ENCODE measurements at places on chromosomes 13 and 19. TPM values are rescaled to one million over a fixed set of nuclear protein-coding genes. Genes with fewer than 3 reads are reported as not detected.

COL5A3 gene
- total RNA-seq, result not detected

EPSTI1 gene
- total RNA-seq, result 11.8 TPM

FAM83E gene
- total RNA-seq, result 1.6 TPM

CHAF1A gene
- total RNA-seq, result 15.3 TPM

CBARP gene
- 29.1 TPM for total RNA-seq

ZNF560 gene
- total RNA-seq, result 0.80 TPM

C19orf73 gene
- total RNA-seq, result 12.5 TPM

SERP2 gene
- 8.6 TPM for total RNA-seq

POP4 gene
- total RNA-seq, result 60.6 TPM

IZUMO2 gene
- total RNA-seq, result not detected

DNA sequence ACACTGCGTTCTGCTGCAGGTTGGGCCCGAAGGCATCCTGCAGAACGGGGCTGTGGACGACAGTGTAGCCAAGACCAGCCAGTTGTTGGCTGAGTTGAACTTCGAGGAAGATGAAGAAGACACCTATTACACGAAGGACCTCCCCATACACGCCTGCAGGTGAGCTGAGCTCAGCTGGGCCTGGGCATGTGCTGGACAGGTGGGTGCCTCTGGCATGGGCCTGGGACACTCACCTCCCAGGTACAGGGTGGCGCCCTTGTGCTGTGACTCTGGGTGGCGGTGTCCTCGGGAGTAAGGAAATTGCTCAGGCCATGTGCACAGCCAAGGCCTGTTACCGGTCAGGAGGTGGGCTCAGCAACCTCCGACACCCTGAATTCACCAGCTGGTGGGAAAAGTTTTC, 14.2 kb downstream of the UPF1 start:
- no peak for DNase-seq
- no peak overlapping the region for H3K27ac ChIP-seq
- peaks cover 4% of the 10 kb centered on the region for H3K4me1 ChIP-seq
- no peak overlapping the region for H3K4me3 ChIP-seq
- H3K36me3 ChIP-seq, result peaks cover 14% of the 10 kb centered on the region

- peak; percentile 89 for DNase-seq
- H3K4me3 ChIP-seq, result no peak within 1 kb of the TSS
- peaks cover 6% of the 10 kb centered on the region for H3K4me1 ChIP-seq
- H3K27ac ChIP-seq, result no peak within 1 kb of the TSS
These were observed at the start of gene PODNL1 for GRCh38 chr19:13938301-13939064. PODNL1 (minus strand) TSS chr19:13938417; CDS start chr19:13938181, 236 bp downstream.

DNA sequence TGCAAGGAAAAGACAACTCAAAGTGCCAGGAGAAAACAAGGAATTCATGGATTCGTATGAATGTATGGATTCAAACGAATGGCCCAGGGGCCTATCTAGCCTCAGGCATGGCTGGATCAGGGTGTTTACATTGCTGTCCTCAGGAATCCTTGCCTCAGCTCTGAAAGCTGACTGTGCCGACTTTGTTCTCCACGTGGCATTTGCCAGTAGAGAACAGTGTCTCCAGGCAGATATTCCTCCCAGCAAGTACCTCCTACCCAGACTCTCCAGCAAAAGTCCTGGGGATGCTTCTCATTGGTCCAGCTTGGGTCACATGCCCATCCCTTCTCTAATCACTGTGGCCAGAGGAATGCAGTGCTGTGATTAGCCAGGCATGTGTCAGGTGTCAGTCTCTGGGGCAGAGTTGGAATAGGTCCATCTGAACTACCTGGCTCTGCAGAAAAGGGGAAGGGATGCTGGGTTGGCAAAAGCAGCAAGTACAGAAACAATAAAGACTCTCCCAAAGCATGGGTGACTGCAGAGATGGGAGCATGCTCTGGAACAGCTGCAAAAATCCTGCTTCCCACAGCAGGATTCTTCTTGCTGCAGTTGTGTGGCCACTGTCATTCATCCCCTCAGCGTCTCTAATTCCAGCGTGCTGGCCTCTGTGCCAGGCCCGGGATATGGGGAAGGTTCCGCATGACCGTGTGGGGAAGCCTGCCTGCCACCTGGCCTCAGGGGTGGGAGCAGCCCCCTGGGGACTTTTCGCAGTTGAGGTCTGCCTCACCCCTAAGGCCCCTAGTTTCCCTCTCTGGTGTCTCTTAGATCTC, 30.0 kb downstream of the CCNE1 start:
- no peaks in the 10 kb centered on the region for H3K27me3 ChIP-seq
- no peak overlapping the region for H3K27ac ChIP-seq
- peak; percentile 38 for DNase-seq
- H3K4me1 ChIP-seq, result peaks cover 11% of the 10 kb centered on the region
- no peaks in the 10 kb centered on the region for H3K36me3 ChIP-seq

- H3K27me3 ChIP-seq, result peaks cover 3% of the 10 kb centered on the region
- no peak within 1 kb of the TSS for H3K27ac ChIP-seq
- H3K36me3 ChIP-seq, result no peaks in the 10 kb centered on the region
- peak; percentile 77 for DNase-seq
- no peaks in the 10 kb centered on the region for H3K4me1 ChIP-seq
- H3K4me3 ChIP-seq, result peak within 1 kb of the TSS; percentile 76
These were observed at the start of gene ABCC4 for GRCh38 chr13:95301183-95301967. ABCC4 (minus strand) TSS chr13:95301451; CDS start chr13:95301314, 137 bp downstream.

- H3K36me3 ChIP-seq, result no peaks in the 10 kb centered on the region
- no peak overlapping the region for H3K4me3 ChIP-seq
- H3K27ac ChIP-seq, result no peak overlapping the region
- no peak for DNase-seq
These were observed 22.8 kb upstream of the CD70 start for GRCh38 chr19:6613711-6614110.

GRCh38 chr13:109384491-109385241, 401.7 kb downstream of the IRS2 start:
- H3K4me3 ChIP-seq, result no peak overlapping the region
- H3K27me3 ChIP-seq, result no peaks in the 10 kb centered on the region
- no peaks in the 10 kb centered on the region for H3K36me3 ChIP-seq
- H3K4me1 ChIP-seq, result no peaks in the 10 kb centered on the region
- no peak overlapping the region for H3K27ac ChIP-seq

- no peaks in the 10 kb centered on the region for H3K36me3 ChIP-seq
- no peaks in the 10 kb centered on the region for H3K27me3 ChIP-seq
- no peak overlapping the region for H3K4me3 ChIP-seq
- peak; percentile 23 for DNase-seq
- H3K4me1 ChIP-seq, result peaks cover 7% of the 10 kb centered on the region
These were observed 213.1 kb upstream of the TMTC4 start for GRCh38 chr13:100887729-100888151.

GRCh38 chr19:30071871-30072270, 129.8 kb downstream of the URI1 start:
- no peaks in the 10 kb centered on the region for H3K27me3 ChIP-seq
- no peak overlapping the region for H3K4me3 ChIP-seq
- no peak overlapping the region for H3K27ac ChIP-seq
- no peaks in the 10 kb centered on the region for H3K4me1 ChIP-seq

GRCh38 chr19:33604651-33605050, 17.1 kb upstream of the CHST8 start:
- DNase-seq, result no peak
- no peak overlapping the region for H3K27ac ChIP-seq
- H3K27me3 ChIP-seq, result no peaks in the 10 kb centered on the region
- no peaks in the 10 kb centered on the region for H3K4me1 ChIP-seq
- H3K36me3 ChIP-seq, result no peaks in the 10 kb centered on the region

GRCh38 chr19:6739390-6739882, at the start of gene TRIP10:
TRIP10 (plus strand) TSS chr19:6739680; CDS start chr19:6739762, 82 bp downstream.
- peak; percentile 94 for DNase-seq
- peak within 1 kb of the TSS; percentile 80 for H3K27ac ChIP-seq
- peaks cover 21% of the 10 kb centered on the region for H3K4me1 ChIP-seq

DNA sequence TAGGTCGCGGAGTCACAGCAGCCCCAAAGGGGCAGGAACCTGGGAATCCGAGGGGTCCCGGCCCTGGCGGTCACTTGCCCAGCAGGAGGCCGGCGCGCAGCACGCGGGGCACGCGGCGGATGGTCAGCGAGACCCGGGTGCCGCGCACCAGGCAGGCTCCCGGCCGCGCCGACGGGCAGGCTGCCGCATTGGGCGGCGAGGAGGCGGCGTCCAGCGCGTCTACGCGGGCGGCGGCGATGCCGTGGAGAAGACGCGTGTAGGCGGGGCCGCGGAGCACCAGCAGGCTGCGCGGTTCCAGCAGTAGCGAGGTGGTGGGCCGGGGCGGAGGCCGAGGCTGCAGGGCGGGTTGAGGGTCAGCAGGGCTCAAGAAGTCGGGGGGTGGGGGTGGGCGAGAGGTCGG, 607 bp upstream of the SYNE4 start:
- no peaks in the 10 kb centered on the region for H3K27me3 ChIP-seq
- H3K27ac ChIP-seq, result no peak overlapping the region
- H3K4me1 ChIP-seq, result no peaks in the 10 kb centered on the region
- peak overlapping the region; percentile 16 for H3K4me3 ChIP-seq
- peak; percentile 65 for DNase-seq

DNA sequence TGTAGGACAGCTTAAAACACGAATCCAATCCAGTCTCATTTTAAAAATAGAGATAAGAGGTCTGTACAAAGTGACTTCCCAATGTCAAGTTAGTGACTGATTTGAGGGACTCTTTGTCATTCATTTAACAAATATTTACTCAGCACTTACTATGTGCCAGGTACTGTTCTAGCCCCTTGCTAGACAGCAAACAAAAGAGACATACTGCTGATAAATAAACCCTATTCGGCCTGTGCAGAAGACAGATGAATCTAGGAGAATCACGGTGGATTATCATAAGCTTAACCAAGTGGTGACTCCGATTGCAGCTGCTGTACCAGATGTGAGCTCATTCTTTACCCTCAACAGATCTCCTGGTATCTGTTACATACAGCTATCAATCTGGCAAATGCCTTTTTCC, 6.4 kb upstream of the ELF1 start:
- H3K36me3 ChIP-seq, result no peaks in the 10 kb centered on the region
- H3K27me3 ChIP-seq, result no peaks in the 10 kb centered on the region
- peaks cover 17% of the 10 kb centered on the region for H3K4me1 ChIP-seq
- H3K4me3 ChIP-seq, result no peak overlapping the region
- no peak for DNase-seq

DNA sequence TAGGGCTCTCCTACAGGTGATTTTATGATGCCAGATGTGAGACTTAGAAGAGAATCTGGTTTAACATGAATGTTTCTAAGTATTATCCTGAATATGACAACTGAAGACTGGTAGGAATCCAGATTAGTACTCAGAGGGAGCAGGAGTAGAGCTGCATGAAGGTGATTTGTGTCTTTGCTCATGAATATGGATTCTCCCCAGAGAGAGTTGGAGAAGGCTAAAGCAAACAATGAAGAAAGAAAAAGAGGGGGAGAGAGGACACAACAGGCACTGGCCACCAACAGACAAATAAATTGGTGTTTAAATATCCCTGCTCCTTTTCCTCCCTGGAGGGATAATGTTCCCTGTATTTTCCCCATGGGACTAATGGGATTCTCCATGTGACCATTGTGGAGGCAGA, 427.0 kb upstream of the KLF12 start:
- DNase-seq, result no peak
- no peaks in the 10 kb centered on the region for H3K4me1 ChIP-seq
- H3K4me3 ChIP-seq, result no peak overlapping the region

DNA sequence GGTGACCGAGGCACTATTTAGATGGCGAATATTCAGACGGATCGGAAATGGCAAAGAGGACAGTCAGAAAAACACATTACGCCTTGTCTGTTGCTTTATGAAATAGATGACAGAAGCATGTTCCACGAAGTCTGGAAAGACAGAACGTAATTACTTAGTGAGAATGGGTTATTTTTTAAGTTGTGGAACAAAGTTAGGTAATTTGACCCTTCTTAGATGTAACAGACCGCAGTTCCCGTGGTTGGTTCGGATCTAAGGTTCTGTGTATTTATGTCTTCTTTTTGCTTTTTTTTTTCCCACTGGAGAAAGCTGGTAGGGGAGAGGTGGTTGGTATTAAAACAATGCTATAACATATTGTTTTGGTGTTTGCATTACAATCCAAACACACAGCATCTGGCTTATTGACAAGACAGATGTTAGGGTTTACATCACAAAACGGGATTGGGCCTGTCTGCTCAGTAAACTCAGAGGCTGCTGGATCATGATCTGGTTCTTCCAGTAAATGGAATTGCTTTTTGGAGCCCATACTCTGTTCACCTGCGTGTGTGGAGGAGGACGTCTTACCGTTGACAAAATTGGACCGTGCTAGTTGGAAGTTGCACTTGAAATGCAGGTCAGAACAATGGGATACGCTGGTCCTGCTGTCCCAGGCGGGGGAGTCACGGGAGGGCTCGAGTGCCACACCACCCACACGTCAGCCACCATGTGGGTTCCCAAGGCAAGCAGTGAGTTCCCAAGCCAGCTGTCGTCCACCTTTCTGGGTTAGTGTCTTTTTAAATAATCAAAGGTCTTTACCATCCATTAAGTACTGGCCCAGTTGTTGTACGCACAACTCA, 13.8 kb downstream of the ATP11A start:
- H3K27ac ChIP-seq, result peak overlapping the region; percentile 70
- no peak for DNase-seq
- H3K4me3 ChIP-seq, result no peak overlapping the region
- no peaks in the 10 kb centered on the region for H3K27me3 ChIP-seq

GRCh38 chr13:43300865-43301264, 277.5 kb downstream of the DNAJC15 start:
- H3K27me3 ChIP-seq, result no peaks in the 10 kb centered on the region
- H3K4me3 ChIP-seq, result no peak overlapping the region
- no peak overlapping the region for H3K27ac ChIP-seq
- H3K36me3 ChIP-seq, result no peaks in the 10 kb centered on the region
- H3K4me1 ChIP-seq, result peaks cover 19% of the 10 kb centered on the region

DNA sequence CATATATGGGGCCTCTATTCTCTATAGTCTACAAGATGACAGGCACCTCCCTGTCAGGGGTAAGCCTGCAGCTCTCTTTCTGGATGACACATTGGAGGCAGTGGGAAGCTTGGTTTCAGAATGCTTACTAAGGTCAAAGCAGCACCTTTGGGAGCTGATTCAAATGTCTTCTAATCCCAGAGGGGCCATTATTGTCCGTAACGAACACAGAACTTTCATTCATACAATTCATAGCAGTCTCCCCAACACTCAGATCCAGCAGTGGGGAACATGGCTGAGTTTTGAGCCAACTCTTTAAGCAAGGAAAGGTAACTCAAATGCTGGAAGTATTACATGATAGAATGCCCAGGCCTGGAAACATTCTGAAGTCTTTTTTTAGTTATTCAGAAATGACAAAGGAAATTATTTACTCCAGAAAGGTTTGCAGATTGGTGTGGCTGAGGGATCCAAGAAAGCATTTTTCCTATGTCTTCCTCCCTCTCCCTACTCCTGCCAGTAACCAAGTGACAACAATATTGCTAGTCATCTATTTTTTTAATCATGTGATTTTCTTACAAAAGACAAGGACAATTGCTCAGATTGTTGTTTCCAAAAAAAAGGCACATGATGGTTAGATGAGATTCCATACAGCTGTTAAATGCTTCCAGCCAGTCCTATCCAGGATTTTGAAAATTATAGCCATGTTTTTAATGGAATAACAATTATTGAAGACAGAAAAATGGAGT, 118.7 kb downstream of the FOXO1 start:
- no peak for DNase-seq
- no peaks in the 10 kb centered on the region for H3K4me1 ChIP-seq
- H3K4me3 ChIP-seq, result no peak overlapping the region
- H3K27ac ChIP-seq, result no peak overlapping the region

DNA sequence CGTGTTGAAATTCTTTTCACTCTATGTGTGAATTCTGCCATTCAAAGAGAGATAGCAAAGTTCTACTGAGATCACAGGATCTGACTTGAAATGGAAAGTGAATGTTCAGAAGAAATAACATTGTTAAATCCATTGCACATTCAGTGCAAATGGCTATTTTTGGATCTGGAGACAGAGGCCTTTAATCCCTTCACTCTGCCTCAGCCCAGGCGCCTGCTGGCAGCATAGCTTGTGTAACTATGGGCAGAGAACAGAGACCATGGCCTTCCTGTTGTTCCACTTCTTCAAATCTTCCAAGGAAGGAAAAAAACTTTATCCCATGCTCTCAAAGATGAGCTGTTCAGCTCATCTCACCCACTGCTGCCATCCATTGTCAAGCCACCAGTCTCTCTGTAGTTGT, 265.4 kb downstream of the LMO7 start:
- no peaks in the 10 kb centered on the region for H3K36me3 ChIP-seq
- H3K4me1 ChIP-seq, result peaks cover 33% of the 10 kb centered on the region
- peak overlapping the region; percentile 18 for H3K27ac ChIP-seq
- H3K4me3 ChIP-seq, result no peak overlapping the region

Data from cardiac muscle cell (in vitro differentiated cells and primary cell).